ENCODE measurements at places on chromosomes 11 and 22.

DNA sequence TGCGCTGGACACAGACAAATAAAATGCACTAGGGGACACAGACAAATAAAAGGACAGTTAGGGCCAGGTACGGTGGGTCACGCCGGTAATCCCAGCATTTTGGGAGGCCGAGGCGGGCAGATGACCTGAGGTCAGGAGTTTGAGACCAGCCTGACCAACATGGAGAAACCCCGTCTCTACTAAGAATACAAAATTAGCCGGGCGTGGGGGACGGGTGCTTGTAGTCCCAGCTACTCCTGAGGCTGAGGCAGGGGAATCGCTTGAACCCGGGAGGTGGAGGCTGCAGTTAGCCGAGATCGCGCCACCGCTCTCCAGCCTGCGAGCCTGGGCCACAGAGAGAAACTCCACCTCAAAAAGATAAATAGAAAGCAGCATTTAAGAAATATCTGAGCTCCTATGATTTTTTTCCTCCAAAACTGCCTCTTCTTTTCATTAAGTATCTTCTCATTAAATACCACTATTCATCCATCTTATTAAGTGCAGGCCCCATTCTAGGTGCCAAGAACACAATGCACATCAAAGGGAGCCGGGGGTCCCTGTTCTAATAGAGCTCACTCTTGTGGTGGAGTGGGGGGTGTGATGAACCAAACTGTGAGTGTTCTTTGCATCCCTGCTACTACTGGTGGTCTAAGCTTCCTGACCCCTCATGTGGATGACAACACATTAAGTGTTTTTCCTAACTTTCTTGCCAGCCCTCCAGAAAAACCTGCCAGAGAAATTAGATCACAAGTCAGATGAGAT is 766 bp upstream of the ZNHIT2 start:
- no peak for DNase-seq

GRCh38 chr22:45518580-45518991 is 15.9 kb downstream of the FBLN1 start:
- no peak for DNase-seq

GRCh38 chr11:62402960-62403730 is 15.7 kb upstream of the SCGB1A1 start:
- no peak for DNase-seq

DNA sequence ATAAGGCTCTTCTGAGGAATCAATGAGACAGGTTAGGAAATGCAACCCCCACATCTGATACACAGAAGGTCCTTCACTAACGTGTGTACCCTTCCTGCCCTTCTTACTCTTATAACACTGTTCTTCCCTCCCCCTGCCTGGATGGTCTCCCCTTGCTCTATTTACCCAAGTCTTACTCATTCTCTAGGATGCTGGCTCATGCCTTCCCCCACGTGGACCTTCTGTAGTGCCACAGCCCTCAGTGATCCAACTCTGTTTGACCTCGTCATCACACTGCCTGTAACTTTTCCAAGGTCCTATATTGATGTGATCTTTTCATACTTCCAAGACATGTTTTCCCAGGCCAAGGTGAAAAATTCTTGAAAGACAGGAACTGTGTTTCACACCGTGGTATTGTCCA is 79.8 kb downstream of the C11orf58 start:
- no peak for DNase-seq

GRCh38 chr11:62923601-62924411 is 2.6 kb upstream of the CHRM1 start:
- DNase-seq, result peak; percentile 64

GRCh38 chr22:48259991-48260670 is 1497.7 kb downstream of the TBC1D22A start:
- DNase-seq, result no peak

GRCh38 chr11:122863704-122864326 is 18.7 kb upstream of the JHY start:
- peak; percentile 48 for DNase-seq

GRCh38 chr22:34943830-34944229 is 122.1 kb upstream of the ISX start:
- no peak for DNase-seq

GRCh38 chr22:49260681-49261580 is 566.7 kb downstream of the BRD1 start:
- no peak for DNase-seq

DNA sequence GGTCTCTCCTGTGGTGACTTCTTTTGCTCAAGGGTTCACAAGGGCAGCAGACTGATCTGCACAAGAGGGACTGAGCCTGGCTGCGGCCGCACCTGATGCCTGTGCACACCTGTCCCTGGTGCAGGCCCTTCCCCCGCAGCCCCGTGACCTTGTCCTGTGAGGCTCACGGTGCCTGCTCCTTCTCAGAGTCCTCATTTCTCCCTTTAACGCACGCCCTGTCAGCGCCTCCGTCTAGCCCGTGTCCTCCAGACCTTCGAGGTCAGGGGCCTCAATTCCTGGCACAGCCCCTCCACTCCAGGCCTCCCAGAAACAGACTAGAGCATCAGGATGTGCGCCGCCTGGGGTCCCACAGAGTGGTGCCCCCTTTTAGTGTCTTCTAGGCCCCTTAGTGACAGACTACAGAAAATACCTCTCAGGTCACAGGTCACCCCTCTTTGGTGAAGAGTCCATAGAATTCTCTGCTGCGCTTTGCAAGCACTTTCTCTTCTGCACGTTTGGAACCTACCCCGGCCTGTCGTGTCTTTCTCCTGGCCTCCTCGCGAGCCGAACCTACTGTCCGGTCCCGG is 1.0 kb upstream of the DRD4 start:
- no peak for DNase-seq

DNA sequence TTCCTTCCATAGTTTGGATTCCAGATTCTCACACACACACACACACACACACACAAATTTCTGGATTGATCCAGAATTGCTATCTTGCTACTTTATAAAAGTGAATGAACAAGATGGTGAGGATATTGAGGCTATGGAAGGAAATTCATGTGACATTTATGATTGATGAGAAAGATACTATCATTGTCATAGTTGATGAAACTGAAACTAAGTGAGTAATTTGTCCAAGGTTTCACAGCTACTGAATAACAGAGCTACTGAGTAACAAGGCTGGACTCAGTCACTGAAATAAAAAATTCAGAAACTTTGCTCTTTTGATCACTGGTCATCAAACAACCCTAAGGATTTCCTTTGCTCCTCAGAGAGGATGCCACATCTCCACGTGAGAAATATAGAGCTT is 16.2 kb downstream of the OR5D16 start:
- no peak for DNase-seq

GRCh38 chr11:123122852-123123251 is 60.9 kb upstream of the HSPA8 start:
- DNase-seq, result no peak

GRCh38 chr11:117430293-117430955 is 102.8 kb downstream of the CEP164 start:
- no peak for DNase-seq

DNA sequence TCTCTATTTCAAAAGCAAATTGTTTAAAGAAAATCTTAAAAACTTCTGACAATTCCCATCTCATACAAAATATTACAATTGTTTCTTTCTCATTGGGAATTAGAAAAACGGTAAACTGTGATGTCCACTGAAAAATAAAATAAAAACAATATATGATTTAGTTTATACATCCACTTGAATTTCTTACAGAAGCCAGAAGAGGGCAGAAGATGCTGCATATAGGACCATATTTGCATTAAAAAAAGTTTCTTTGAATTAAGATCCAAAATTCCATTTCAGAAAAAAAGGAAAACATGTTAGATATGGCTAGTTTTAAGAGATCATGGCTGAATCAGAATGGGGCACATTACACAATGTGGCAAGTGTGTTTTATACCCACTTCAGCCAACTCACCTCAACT is 39.3 kb upstream of the LRRC4C start:
- DNase-seq, result no peak

DNA sequence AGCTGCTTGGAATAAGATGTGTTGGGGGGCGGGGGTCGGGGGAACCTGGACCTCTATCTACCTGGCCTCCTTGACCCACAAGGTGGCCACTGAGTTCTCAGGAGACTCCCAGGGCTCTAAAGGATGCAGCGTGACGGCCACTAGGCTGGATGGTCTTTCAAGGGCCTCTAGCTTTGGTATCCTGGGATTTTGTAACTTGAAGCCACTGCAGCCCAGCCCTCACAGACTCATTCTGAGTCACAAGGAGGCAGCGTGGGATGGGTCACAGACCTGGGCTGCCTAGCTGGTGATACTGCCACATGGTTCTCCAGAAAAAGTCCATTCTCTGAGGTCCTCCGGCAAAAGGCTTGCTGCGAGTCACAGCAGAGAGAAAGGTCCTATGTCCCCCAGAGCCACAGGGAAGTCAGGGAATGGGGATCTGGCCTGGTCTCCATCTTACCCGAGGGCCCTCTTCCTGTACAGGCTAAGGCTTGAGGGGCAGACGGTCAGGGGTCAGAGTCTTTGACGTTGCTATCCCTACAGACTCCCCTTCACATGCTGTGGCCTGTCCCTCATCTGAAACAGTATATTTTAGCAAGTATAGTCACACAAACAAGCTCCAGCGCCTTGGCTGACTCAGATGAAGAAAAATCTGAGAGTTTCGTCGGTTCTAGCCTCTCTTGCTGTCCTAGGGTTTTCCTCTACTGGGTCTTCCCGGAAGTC is 52.4 kb downstream of the KCNC1 start:
- no peak for DNase-seq
